ENCODE measurements at places on chromosomes 2 and 18.

- H3K27me3 ChIP-seq: peaks cover 2% of the 10 kb centered on the region
- peaks cover 1% of the 10 kb centered on the region for H3K4me1 ChIP-seq
- no peak for DNase-seq
- H3K4me3 ChIP-seq: no peak overlapping the region
Observed at GRCh38 chr2:66587216-66587615, 152.3 kb downstream of the MEIS1 start.

GRCh38 chr2:29317801-29318485, 202.7 kb downstream of the CLIP4 start:
- peaks cover 21% of the 10 kb centered on the region for H3K36me3 ChIP-seq
- H3K27me3 ChIP-seq: no peaks in the 10 kb centered on the region
- no peak overlapping the region for H3K27ac ChIP-seq
- DNase-seq: no peak
- H3K4me3 ChIP-seq: no peak overlapping the region

DNA sequence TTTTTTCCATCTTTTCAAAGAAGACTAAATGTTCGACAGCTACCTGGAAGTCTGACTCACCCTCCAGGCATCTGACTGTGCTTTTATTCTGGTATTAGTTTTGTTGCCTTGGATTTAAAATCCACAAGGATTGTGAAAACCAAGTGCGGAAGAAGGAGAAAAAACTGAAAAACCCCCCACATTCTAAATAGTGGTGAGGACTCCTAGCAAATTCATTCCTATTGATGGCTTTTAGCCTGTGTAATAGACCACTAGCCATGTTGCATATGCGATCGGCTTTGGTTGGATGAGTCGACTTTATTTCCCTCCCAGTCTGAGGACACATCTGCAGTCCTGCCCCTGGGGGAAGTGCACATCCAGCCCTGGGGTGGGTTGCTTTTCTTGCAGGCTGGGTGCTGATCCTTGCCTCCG, 16.9 kb downstream of the LDLRAD4 start:
- DNase-seq: no peak
- H3K27ac ChIP-seq: no peak overlapping the region
- peaks cover 26% of the 10 kb centered on the region for H3K4me1 ChIP-seq
- H3K36me3 ChIP-seq: no peaks in the 10 kb centered on the region
- no peaks in the 10 kb centered on the region for H3K27me3 ChIP-seq

DNA sequence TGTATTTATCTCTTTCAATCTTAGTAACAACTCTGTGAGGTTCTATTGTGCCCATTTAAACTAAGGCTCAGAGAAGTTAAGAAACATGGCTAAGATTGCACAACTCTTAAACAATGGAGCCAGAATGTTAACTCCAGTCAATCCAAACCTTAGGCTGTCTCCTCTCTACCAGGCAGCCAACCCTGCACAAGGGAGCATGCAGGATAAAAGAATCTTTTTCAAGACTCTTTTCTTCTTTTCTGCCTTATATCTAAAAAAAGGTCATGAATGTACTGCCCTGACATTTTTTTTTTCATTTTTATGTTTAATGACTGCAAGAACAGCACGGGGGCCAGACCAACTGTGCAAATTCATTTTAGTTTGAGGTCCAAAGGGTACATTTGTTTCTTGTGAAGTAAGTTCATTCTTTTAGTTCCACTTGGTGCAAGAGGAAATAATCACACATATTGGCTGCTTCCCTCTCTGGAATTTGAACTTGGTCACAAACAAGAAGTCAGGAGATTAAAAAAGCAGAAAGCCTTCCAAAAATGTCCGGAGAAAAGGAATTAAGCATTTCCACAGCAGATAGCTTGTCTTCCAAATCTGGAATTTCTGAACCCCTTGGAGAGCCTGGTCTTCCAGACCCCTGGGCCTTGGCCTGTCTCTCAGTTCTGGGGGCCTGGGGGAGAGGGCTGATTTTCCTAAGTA, 96.0 kb upstream of the RIOK3 start:
- peaks cover 12% of the 10 kb centered on the region for H3K4me1 ChIP-seq
- no peak overlapping the region for H3K4me3 ChIP-seq
- no peaks in the 10 kb centered on the region for H3K27me3 ChIP-seq
- no peak for DNase-seq
- H3K27ac ChIP-seq: no peak overlapping the region

- H3K4me1 ChIP-seq: no peaks in the 10 kb centered on the region
- H3K27ac ChIP-seq: no peak overlapping the region
- H3K36me3 ChIP-seq: no peaks in the 10 kb centered on the region
- H3K4me3 ChIP-seq: no peak overlapping the region
- no peak for DNase-seq
- no peaks in the 10 kb centered on the region for H3K27me3 ChIP-seq
Observed at GRCh38 chr2:68767996-68768395, 33.4 kb downstream of the ARHGAP25 start.

DNA sequence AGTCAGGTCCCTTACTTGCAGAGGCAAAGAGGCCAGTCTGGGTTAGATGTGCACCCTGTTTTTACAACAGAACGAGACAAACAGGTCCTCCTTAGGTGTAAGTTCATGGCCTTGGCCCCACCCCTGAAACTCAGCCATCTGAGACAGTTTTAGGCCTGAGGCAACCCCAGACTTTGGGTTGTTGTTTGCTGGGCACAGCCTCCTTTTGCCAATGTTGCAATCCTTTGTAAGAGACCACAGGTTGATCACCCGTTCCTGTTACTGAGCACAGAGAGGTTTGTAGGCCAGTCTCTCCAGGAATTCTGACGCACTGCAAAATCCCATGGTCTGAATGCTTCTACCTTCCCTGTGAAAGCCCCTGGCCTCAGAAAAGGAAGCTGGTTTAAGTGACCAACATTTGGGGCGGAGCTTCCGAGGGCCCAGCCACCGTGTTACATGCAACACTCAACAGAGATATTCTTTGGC, 15.5 kb upstream of the IL1RN start:
- no peaks in the 10 kb centered on the region for H3K4me1 ChIP-seq
- peaks cover 4% of the 10 kb centered on the region for H3K27me3 ChIP-seq
- H3K36me3 ChIP-seq: no peaks in the 10 kb centered on the region

GRCh38 chr2:84653302-84653701, 137.0 kb downstream of the DNAH6 start:
- no peak for DNase-seq
- H3K27ac ChIP-seq: no peak overlapping the region
- H3K27me3 ChIP-seq: no peaks in the 10 kb centered on the region
- no peak overlapping the region for H3K4me3 ChIP-seq
- no peaks in the 10 kb centered on the region for H3K36me3 ChIP-seq
- H3K4me1 ChIP-seq: no peaks in the 10 kb centered on the region

GRCh38 chr2:237603718-237604362, 13.3 kb upstream of the RAB17 start:
- H3K36me3 ChIP-seq: no peaks in the 10 kb centered on the region
- H3K27ac ChIP-seq: no peak overlapping the region
- no peak overlapping the region for H3K4me3 ChIP-seq
- DNase-seq: no peak
- H3K4me1 ChIP-seq: peaks cover 11% of the 10 kb centered on the region

DNA sequence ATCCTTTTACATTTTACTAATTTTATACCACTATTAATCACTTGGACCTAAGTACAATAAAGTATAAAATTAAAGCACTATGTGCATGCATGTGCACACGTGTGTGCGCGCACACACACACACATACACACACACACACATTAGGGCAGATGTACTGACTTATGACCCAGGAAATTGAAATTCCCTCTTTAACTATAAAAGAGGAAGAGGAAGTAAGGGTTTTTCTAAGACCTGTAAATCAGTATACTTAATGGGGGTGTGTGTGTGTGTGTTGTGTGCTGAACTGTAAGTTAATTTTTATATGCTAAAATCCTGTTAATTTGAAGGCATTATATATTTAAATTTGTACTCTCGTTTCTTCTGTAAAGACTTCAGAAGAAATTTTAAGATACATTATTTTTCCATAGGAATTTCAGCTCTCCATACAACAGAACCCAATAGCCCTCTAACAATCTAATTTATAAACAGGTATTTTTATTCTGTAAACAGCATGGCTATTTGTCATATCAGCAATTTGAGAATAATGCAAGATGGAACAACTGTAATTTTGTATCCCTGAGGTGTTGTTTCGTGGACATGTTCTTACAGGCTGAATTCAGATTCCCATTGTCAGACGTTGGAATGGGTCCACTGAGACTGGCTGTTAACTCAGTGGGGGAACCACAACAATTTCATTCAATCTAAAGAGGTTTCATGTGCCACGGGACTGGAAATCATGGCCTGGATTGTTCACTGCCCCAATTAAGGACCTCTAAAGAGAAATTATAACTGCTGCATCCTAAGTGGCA, 90.9 kb downstream of the PLA2R1 start:
- no peaks in the 10 kb centered on the region for H3K36me3 ChIP-seq
- H3K27ac ChIP-seq: no peak overlapping the region
- no peak for DNase-seq
- H3K4me1 ChIP-seq: no peaks in the 10 kb centered on the region

- H3K4me3 ChIP-seq: no peak overlapping the region
- H3K27me3 ChIP-seq: no peaks in the 10 kb centered on the region
- no peak for DNase-seq
- H3K27ac ChIP-seq: no peak overlapping the region
- peaks cover 1% of the 10 kb centered on the region for H3K4me1 ChIP-seq
Observed at GRCh38 chr2:17867133-17867532, 11.3 kb upstream of the KCNS3 start.

GRCh38 chr18:79394534-79395307, 1.0 kb upstream of the NFATC1 start:
- peak overlapping the region; percentile 6 for H3K4me3 ChIP-seq
- peaks cover 55% of the 10 kb centered on the region for H3K27me3 ChIP-seq
- no peak overlapping the region for H3K27ac ChIP-seq
- no peaks in the 10 kb centered on the region for H3K36me3 ChIP-seq
- H3K4me1 ChIP-seq: peaks cover 4% of the 10 kb centered on the region

- DNase-seq: no peak
- H3K4me1 ChIP-seq: peaks cover 48% of the 10 kb centered on the region
- no peak overlapping the region for H3K4me3 ChIP-seq
- peak overlapping the region; percentile 17 for H3K27ac ChIP-seq
- H3K36me3 ChIP-seq: no peaks in the 10 kb centered on the region
Observed at GRCh38 chr2:239295377-239296019, 105.3 kb downstream of the HDAC4 start.

- H3K4me3 ChIP-seq: no peak overlapping the region
- no peak for DNase-seq
- H3K36me3 ChIP-seq: no peaks in the 10 kb centered on the region
- no peaks in the 10 kb centered on the region for H3K4me1 ChIP-seq
- H3K27ac ChIP-seq: no peak overlapping the region
Observed at GRCh38 chr2:229740279-229740678, 25.9 kb upstream of the DNER start.
